ENCODE measurements at places on chromosomes 2 and 18. TPM values are rescaled to one million over a fixed set of nuclear protein-coding genes. Genes with fewer than 3 reads are reported as not detected.

DNA sequence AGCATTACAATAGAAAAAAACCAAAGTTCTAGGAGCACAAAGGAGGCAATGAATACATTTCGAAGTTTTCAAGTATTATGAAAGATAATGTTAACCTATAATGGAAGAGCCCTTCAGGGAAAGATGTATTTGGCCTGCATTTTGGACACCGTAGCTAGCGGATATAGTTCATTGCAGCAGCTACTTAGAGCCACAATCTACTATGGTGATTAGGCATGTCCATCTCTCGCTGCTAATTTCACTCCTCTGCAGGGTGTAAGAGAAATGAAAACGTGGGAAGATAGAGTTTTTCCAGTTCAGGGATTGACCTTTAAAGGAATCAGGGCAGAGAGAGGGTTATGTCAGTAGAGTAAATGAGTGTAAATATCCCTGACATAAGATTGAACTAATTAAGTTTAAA lies 8.5 kb upstream of the CAVIN2 start:
- DNase-seq: no peak

- DNase-seq: no peak
These were observed 914 bp downstream of the STEAP3 start for GRCh38 chr2:119224391-119225104.

DNA sequence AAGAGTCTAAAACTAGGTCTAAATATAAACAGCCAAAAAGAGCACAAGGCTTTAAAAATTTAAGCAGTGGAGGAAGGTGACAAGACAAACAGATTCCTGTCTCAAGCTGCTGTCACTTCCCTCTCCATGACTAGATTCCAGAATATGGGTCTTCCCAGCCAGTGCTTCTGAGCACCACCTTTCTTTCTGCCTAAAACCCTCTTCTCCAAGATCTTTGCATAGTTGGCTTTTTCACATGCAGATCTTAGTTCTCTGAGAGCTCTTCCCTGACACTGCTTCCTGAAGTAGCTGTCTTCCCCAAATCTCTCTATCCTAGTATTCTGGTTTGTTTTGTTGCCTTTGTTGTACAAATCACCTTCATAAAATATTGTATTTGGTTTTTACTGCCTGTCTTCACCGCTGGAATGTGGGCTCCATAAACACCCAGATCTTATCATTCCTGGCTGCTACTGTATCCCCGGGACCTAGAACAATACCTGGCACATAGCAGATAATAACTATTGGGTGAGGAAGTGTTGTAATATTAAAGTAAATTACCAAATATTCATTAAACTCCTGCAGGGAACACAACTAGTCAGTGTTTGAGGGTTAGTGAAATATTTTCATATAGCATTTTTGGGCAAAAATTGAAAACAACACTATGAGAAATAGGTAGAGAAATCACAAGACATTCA lies 150.2 kb downstream of the CCDC85A start:
- peak; percentile 65 for DNase-seq

Gene WNT10A
- total RNA-seq: 0.30 TPM

Gene M1AP
- total RNA-seq: not detected

Measured in M059J (cell line).